ENCODE measurements at places on chromosomes 3 and 15. TPM values are rescaled to one million over a fixed set of nuclear protein-coding genes. Genes with fewer than 3 reads are reported as not detected.

- H3K27ac ChIP-seq = no peak overlapping the region
- H3K4me3 ChIP-seq = no peak overlapping the region
- peaks cover 62% of the 10 kb centered on the region for H3K36me3 ChIP-seq
- peaks cover 27% of the 10 kb centered on the region for H3K4me1 ChIP-seq
- no peaks in the 10 kb centered on the region for H3K27me3 ChIP-seq
Observed at GRCh38 chr3:45981346-45982074, 14.1 kb downstream of the FYCO1 start.

- H3K4me1 ChIP-seq = peaks cover under 1% of the 10 kb centered on the region
- H3K4me3 ChIP-seq = no peak overlapping the region
- DNase-seq = no peak
- H3K36me3 ChIP-seq = no peaks in the 10 kb centered on the region
- H3K27ac ChIP-seq = no peak overlapping the region
Observed at GRCh38 chr3:195111766-195112165, 159.2 kb downstream of the XXYLT1 start.

DNA sequence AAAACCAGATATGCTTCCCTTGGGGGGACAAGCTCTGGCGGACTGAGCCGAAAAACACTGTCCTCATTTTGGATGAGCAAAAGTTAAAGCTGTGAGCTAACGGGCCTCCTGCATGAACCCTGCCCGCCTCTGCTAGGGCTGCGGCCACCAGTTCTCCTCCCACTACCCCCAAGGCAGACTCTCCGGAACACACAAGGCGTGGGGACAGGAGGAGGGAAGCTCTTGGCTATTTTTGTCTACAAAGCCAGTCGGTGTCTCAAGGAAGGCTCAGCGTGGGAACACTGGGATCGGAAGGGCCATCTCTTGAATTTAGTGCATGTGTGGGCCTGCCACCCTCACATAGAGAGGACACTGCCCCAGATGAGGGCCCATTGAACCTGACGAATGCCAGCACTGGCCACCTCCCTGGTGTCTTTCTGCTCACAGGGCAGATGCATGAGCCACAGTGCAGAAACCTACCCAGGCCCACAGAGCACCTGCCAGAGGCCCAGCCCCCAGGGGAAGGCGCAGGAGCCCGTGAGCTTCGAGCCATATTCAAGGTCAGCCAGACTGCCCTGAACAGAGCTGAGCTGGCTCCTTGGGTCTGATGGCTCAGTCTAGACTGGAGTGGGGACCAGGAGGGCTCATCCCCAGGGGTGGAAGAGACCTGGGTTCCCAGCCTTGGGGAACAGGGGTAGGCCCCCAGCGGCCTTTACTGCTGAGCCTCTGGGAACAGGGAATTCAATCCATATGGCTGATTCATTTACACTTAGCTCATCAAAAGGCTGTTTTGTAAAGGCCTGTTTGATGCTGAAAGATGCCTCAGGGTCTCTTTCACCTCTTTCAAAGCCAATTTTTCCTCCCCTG lies 38.3 kb downstream of the HCN4 start:
- H3K27me3 ChIP-seq = no peaks in the 10 kb centered on the region
- H3K4me1 ChIP-seq = peaks cover 11% of the 10 kb centered on the region
- H3K4me3 ChIP-seq = no peak overlapping the region

- no peak for DNase-seq
- no peaks in the 10 kb centered on the region for H3K27me3 ChIP-seq
- no peaks in the 10 kb centered on the region for H3K36me3 ChIP-seq
- peaks cover 13% of the 10 kb centered on the region for H3K4me1 ChIP-seq
- peak overlapping the region; percentile 67 for H3K27ac ChIP-seq
- no peak overlapping the region for H3K4me3 ChIP-seq
Observed at GRCh38 chr15:74789741-74790079, 7.8 kb downstream of the CSK start.

DNA sequence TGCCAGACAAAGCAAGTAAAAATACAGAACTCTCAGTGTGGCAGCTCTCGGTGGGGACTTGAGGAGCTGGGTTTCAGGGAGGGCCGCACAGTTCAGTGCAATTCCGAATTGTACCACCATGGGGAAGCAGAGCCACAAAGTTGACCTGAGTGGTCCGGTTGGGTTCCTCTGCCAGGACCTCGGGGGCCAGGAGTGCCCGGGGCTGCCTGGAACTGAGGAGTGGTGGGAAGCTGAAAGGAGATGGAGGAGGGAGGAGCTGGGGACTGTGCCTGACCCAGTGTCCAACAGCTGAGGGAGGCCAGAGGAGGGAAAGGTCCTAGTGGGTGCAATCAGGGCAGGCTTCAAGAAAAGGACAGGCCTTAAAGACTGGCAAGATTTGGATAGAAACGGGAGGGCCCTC lies 32.2 kb upstream of the TRH start:
- no peaks in the 10 kb centered on the region for H3K36me3 ChIP-seq
- H3K4me1 ChIP-seq = no peaks in the 10 kb centered on the region
- DNase-seq = peak; percentile 86
- H3K27me3 ChIP-seq = no peaks in the 10 kb centered on the region
- H3K4me3 ChIP-seq = peak overlapping the region; percentile 30

DNA sequence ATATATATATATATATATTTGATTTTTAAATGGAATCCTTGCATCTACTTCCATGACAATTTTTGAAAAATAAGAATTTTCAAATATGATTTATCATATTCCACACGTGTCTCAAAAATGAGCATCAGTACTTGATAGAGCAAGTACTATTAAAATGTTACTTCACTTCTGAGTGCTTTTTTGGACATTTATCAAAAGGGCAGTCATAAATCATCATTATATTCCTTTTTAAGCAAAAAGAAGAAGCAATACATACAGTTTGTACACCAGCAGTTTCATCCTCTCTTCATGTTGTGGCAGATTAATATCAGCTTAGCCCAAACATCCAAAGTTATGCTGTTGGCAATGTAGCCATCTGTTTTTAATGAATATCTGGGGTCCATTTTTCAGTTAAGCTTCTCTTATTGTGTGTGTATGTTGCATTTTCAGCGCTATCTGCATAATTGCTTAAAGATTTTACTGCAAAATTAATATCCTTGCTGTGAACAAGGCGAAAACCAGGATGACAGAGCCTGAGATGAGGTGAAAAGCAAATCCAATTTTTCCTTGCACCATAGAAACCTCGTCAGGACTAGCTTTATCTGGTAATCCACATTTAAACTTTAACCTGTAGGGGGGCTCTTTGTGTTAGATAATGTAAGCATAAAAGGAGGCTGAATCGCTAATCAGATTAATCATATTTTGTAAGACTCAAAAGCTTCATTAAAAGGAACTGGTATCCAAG lies 604.9 kb upstream of the AGTR1 start:
- H3K27me3 ChIP-seq = no peaks in the 10 kb centered on the region
- H3K36me3 ChIP-seq = no peaks in the 10 kb centered on the region
- peaks cover 14% of the 10 kb centered on the region for H3K4me1 ChIP-seq

DNA sequence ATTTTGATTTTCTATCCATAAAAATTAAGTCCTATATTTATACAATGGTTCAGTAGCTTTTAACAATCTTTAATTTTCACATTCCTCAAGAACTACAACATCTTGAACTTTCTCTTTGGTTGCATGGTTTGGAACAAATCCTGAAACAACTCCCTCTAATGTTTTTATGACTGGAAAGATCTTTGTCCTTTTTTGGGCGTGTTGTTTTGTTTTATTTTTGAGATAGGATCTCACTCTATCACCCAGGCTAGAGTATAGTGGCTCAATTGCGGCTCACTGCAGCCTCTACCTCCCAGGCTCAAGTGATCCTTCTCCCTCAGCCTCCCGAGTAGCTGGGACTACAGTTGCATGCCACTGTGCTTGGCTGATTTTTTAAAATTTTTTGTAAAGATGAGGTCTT lies 4.0 kb downstream of the STX19 start:
- no peak overlapping the region for H3K4me3 ChIP-seq
- DNase-seq = no peak
- no peak overlapping the region for H3K27ac ChIP-seq
- no peaks in the 10 kb centered on the region for H3K4me1 ChIP-seq
- no peaks in the 10 kb centered on the region for H3K27me3 ChIP-seq

- peak; percentile 19 for DNase-seq
- peaks cover 2% of the 10 kb centered on the region for H3K4me1 ChIP-seq
- peaks cover 33% of the 10 kb centered on the region for H3K36me3 ChIP-seq
- no peak overlapping the region for H3K4me3 ChIP-seq
- H3K27ac ChIP-seq = peak overlapping the region; percentile 50
Observed at GRCh38 chr3:99859825-99860224, 42.2 kb downstream of the CMSS1 start.

TMEM212 gene
- polyA plus RNA-seq = not detected

CP gene
- not detected for polyA plus RNA-seq

DHX30 gene
- 86.3 TPM for polyA plus RNA-seq
